ENCODE measurements at places on chromosomes 11 and 22.
A peak's percentile ranks its signal among the peaks of the same experiment; 100 is the strongest.

DNA sequence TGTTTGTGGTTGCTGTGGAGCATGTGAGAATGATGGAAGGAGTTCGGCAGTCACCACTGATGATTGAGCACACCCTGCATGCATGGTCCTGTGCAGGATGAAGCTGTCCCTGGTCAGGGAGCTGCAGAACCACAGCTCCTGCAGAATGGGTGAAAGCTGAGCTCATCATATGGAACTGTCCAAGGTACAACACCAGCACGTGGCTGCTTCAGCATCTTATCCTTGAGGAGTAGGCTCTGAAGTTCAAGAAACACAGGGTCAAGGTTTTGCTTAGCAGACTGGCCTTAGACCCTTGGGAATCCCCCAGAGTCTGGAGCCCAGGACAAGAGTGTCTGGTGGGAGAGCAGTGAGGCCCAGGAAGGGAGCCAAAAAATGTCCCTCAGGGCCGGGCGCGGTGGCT, 182.4 kb upstream of the LARGE1 start:
- H3K27ac ChIP-seq, result no peak overlapping the region
- H3K36me3 ChIP-seq, result no peaks in the 10 kb centered on the region
- H3K4me3 ChIP-seq, result no peak overlapping the region
- peaks cover 5% of the 10 kb centered on the region for H3K27me3 ChIP-seq
- no peaks in the 10 kb centered on the region for H3K4me1 ChIP-seq
- DNase-seq, result no peak

DNA sequence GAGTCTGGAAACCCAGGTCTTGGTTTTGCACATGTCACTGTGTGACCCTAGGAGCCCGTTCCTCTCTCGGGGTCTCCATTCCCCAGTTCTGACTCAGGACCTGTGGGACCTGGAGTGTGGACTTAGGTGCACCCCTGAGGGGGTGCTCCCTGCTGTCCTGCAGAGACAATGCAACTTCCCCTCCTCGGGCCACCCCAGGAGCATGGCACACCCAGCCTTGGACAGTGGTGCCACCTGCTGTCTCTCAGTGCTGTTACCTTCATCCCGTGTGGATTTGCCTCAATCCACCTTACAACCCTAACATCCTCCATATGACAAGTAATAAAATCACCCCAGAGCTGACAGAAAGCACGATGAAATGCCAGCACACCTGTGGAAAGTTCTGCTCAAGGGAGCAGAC, 27.5 kb upstream of the CRYBB3 start:
- no peak overlapping the region for H3K27ac ChIP-seq
- H3K36me3 ChIP-seq, result no peaks in the 10 kb centered on the region
- no peaks in the 10 kb centered on the region for H3K4me1 ChIP-seq
- H3K27me3 ChIP-seq, result no peaks in the 10 kb centered on the region
- no peak for DNase-seq
- H3K4me3 ChIP-seq, result no peak overlapping the region

GRCh38 chr11:19194620-19195308, 7.0 kb downstream of the CSRP3 start:
- no peak overlapping the region for H3K4me3 ChIP-seq
- DNase-seq, result no peak
- no peaks in the 10 kb centered on the region for H3K36me3 ChIP-seq
- no peaks in the 10 kb centered on the region for H3K4me1 ChIP-seq

DNA sequence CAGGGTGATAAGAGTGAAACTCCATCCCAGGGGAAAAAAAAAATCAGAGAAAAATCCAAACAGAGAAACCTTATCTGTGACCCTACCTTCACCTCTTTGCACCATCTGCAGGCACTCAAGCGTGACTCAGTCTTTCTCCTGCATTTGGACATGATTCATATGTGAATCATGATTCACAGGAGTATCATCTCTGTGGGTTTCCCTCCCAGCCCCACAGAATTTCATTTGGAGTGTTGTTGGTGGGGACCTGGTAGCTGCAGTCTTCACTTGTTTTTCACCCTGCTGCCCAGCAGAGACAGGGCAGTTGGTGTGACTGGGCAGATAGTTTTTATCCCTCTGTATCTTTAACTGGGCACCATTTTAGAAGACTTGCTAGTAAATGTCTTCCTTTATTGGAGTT, 75.7 kb downstream of the DEPDC5 start:
- H3K4me3 ChIP-seq, result peak overlapping the region; percentile 73
- no peaks in the 10 kb centered on the region for H3K27me3 ChIP-seq
- peaks cover 19% of the 10 kb centered on the region for H3K4me1 ChIP-seq
- no peak for DNase-seq
- H3K36me3 ChIP-seq, result peaks cover 24% of the 10 kb centered on the region

GRCh38 chr11:128595775-128596174, 8.4 kb upstream of the ETS1 start:
- H3K4me3 ChIP-seq, result no peak overlapping the region
- no peak for DNase-seq
- peaks cover 12% of the 10 kb centered on the region for H3K4me1 ChIP-seq
- peaks cover 8% of the 10 kb centered on the region for H3K27me3 ChIP-seq

DNA sequence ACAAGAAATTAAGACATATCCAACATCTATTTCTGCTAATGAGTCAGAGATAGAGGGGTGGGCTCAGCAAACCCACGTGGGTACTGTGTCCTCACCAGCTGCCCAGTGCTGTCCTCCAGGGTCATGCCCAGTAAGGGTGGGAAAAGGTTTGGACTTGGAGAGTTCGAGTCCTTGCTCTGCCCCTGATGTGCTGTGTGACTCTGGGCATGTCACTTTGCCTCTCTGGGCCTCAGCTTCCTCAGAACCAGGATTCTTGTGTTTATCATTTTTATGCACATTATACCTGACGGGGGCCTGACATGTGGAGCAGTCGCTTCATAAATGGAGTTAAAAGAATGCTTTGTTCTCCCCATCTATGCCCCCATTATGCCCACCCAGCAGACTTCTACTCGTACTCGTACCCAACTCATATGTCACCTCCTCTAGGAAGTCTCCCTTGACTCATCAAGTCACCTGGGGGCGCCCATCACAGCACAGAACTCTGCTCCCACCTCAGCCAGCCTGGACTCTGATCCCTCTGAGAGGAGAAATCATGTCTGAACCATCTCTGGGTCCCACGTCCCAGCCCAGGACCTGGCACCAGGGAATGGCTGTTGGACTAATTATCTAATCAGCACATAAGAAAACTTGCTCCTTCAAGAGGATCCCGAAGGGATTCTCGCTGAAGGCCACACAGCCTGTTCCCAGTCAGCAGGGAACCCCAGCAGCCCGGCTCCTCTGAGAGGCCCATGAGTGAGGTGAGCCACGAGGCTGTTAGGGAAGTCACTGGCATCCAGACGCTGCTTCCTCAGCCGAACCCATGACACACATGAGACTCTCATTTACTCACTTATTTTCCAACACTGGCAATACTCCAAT, 38.7 kb upstream of the TSKU start:
- no peak for DNase-seq
- no peak overlapping the region for H3K4me3 ChIP-seq
- H3K27ac ChIP-seq, result no peak overlapping the region
- no peaks in the 10 kb centered on the region for H3K36me3 ChIP-seq
- no peaks in the 10 kb centered on the region for H3K4me1 ChIP-seq

DNA sequence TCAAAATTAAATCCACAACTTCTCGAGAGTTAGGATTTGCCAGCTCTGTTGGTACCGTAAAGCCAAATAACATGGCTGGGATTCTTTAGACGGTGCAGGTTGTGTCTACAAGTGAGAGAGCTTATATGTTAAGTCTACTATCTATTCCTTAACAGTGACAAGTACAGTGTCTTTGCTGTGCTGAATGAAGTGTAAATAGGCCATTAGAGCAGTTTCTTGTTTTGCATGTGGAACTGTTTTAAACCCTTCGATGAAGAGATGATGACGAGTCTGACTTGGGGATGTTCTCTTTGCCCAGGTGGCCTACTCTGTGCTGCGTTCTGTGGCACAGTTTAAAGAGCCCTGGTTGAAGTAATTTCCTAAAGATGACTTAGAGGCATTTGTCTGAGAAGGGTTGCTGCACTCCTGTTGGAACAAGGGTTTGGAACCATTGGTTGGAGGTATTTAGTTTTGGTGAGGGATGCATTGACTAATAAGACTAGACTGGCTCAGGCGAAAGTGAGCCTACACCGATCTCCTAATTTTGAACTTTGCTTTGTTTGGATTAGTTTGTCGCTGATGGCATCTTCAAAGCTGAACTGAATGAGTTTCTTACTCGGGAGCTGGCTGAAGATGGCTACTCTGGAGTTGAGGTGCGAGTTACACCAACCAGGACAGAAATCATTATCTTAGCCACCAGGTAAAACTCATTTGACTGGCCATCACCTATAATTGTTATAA, 988 bp downstream of the RPS3 start:
- peaks cover 50% of the 10 kb centered on the region for H3K4me1 ChIP-seq
- no peak for DNase-seq
- H3K27ac ChIP-seq, result peak overlapping the region; percentile 96
- H3K4me3 ChIP-seq, result peak overlapping the region; percentile 97

- H3K27ac ChIP-seq, result no peak overlapping the region
- no peak for DNase-seq
- no peak overlapping the region for H3K4me3 ChIP-seq
- H3K36me3 ChIP-seq, result no peaks in the 10 kb centered on the region
- no peaks in the 10 kb centered on the region for H3K27me3 ChIP-seq
Observed at GRCh38 chr11:68958211-68958610, 22.6 kb downstream of the MRGPRD start.

GRCh38 chr11:126466236-126467045, 111.0 kb downstream of the ST3GAL4 start:
- no peaks in the 10 kb centered on the region for H3K36me3 ChIP-seq
- H3K27ac ChIP-seq, result peak overlapping the region; percentile 22
- DNase-seq, result no peak
- H3K4me1 ChIP-seq, result peaks cover 30% of the 10 kb centered on the region
- peak overlapping the region; percentile 58 for H3K4me3 ChIP-seq

- no peak overlapping the region for H3K27ac ChIP-seq
- H3K27me3 ChIP-seq, result peaks cover 8% of the 10 kb centered on the region
- no peak overlapping the region for H3K4me3 ChIP-seq
- H3K4me1 ChIP-seq, result no peaks in the 10 kb centered on the region
- H3K36me3 ChIP-seq, result no peaks in the 10 kb centered on the region
Observed at GRCh38 chr11:86787018-86787536, 13.3 kb upstream of the PRSS23 start.

DNA sequence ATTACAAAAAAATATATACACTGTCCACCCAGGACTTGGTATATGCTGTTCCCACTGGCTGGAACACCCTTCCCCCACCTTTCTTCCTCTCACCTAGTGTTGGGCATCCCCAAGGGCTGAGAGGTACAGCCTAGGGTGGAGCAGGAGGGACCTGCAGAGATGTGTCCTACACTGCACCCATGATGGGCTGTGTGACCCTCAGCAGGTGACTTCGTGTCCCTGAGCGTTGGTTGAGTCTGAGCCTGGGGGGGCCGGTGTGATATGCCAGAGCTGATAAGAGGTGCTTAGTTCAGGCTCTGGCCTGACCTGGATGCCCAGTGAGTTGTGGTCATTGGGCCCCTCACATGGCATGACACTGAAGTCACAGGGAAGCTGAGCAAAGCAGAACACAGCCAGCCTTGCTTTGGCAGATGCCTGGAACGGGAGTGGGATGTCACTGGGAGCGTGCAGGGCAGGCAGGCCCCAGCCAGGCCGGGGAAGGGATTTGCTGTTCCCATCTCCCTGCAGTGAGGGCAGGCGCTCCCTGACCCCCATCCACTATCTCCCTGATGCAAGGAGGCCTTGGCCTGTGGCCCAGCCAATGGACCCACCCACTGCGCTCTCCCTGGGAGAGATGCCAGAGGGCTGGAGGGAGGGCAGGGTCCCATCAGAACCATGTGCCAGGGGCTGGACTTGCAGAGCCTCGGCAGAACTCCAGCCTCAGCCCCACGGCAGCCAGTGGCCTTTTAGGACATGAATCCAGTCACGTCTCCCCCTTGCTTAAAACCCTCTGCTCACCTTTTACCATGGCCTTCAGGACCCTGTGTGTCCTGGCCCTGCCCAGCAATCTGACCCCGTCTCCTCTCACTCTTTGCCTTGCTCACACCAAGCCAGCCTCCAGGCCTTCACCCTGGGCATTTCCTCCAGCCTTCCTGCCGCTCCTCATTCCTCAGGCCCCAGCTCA, 138.9 kb downstream of the MN1 start:
- no peak for DNase-seq
- no peak overlapping the region for H3K4me3 ChIP-seq
- peaks cover 11% of the 10 kb centered on the region for H3K27me3 ChIP-seq

- H3K27me3 ChIP-seq, result peaks cover 7% of the 10 kb centered on the region
- no peak overlapping the region for H3K27ac ChIP-seq
- no peak overlapping the region for H3K4me3 ChIP-seq
- no peak for DNase-seq
Observed at GRCh38 chr11:71266114-71266833, 13.9 kb upstream of the SHANK2 start.
